ENCODE measurements at places on chromosomes 12 and 14.

GRCh38 chr12:66555113-66555512, 123.8 kb downstream of the GRIP1 start:
- DNase-seq, result no peak

GRCh38 chr12:43210485-43211192, 341.4 kb downstream of the ADAMTS20 start:
- DNase-seq, result no peak

- DNase-seq, result no peak
Measured at GRCh38 chr12:108637222-108637971, 3.7 kb upstream of the SELPLG start.

- DNase-seq, result no peak
Measured at GRCh38 chr14:64474041-64474440, 8.7 kb downstream of the AKAP5 start.

- no peak for DNase-seq
Measured at GRCh38 chr12:116540622-116541152, 18.5 kb upstream of the MAP1LC3B2 start.

GRCh38 chr12:99049774-99050173, 404.7 kb downstream of the APAF1 start:
- no peak for DNase-seq

GRCh38 chr14:76525106-76525821, 149.3 kb downstream of the ESRRB start:
- DNase-seq, result no peak

Measured in stimulated activated CD8-positive, alpha-beta memory T cell treated with anti-CD3 and anti-CD28 coated beads, Interleukin-15, amount 100 ng/mL, for 4 hours (primary cell).